ENCODE measurements at places on chromosomes 3 and 15. TPM values are rescaled to one million over a fixed set of nuclear protein-coding genes. Genes with fewer than 3 reads are reported as not detected.

The ACSBG1 gene
- not detected for total RNA-seq

The C3orf49 gene
- total RNA-seq: not detected

The LRRC31 gene
- total RNA-seq: not detected

The FETUB gene
- not detected for total RNA-seq

The CCDC54 gene
- not detected for total RNA-seq

The A4GNT gene
- not detected for total RNA-seq

The THPO gene
- total RNA-seq: not detected

The GRM2 gene
- not detected for total RNA-seq

The P2RY1 gene
- 0.41 TPM for total RNA-seq

The MEGF11 gene
- 0.63 TPM for total RNA-seq

The ZNF860 gene
- 2.2 TPM for total RNA-seq

The OIP5 gene
- 4.4 TPM for total RNA-seq

The SV2B gene
- total RNA-seq: 3.3 TPM

The KCNAB1 gene
- not detected for total RNA-seq

The DNAJC19 gene
- total RNA-seq: 25.4 TPM

The ACTC1 gene
- not detected for total RNA-seq

The PAQR9 gene
- 0.48 TPM for total RNA-seq

The PARP16 gene
- total RNA-seq: 11.8 TPM

The C3orf20 gene
- not detected for total RNA-seq

The KLF13 gene
- 66.2 TPM for total RNA-seq

The LXN gene
- 4.9 TPM for total RNA-seq

The GALK2 gene
- total RNA-seq: 16.4 TPM

The PLA1A gene
- total RNA-seq: 1.4 TPM

The COL6A6 gene
- total RNA-seq: not detected

The TRH gene
- total RNA-seq: not detected

The LDHAL6B gene
- not detected for total RNA-seq

The LINGO1 gene
- 1.2 TPM for total RNA-seq
